ENCODE measurements at places on chromosomes 3 and 15. TPM values are rescaled to one million over a fixed set of nuclear protein-coding genes. Genes with fewer than 3 reads are reported as not detected.

The KLHL40 gene
- polyA plus RNA-seq, result 0.16 TPM

- no peak for DNase-seq
These were observed 177.1 kb upstream of the ARHGEF26 start for GRCh38 chr3:153944084-153944483.

GRCh38 chr3:77412021-77412438, 372.1 kb downstream of the ROBO2 start:
- DNase-seq, result no peak

GRCh38 chr3:71072986-71073385, 510.5 kb downstream of the FOXP1 start:
- no peak for DNase-seq

The KNL1 gene
- 2.4 TPM for polyA plus RNA-seq

GRCh38 chr3:185900228-185900627, 37.6 kb downstream of the TRA2B start:
- no peak for DNase-seq

DNA sequence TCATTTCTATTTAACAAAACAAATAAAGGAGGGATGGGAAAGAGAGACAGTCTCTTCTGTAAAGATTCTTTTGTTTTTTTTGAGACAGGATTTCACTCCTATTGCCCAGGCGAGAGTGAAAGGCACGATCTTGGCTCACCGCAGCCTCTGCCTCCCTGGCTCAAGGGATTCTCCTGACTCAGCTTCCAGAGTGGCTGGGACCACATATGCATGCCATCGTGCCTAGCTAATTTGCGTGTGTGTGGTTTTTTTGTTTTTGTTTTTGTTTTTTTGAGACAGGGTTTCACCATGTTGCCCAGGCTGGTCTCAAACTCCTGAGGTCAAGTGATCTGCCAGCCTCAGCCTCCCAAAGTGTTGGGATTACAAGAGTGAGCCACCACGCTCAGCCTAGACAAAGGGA, 23.3 kb downstream of the STAG1 start:
- no peak for DNase-seq

The CFAP91 gene
- 2.8 TPM for polyA plus RNA-seq

The ENTPD3 gene
- 1.2 TPM for polyA plus RNA-seq

- no peak for DNase-seq
These were observed 370.2 kb downstream of the TIGIT start for GRCh38 chr3:114664006-114664405.

DNA sequence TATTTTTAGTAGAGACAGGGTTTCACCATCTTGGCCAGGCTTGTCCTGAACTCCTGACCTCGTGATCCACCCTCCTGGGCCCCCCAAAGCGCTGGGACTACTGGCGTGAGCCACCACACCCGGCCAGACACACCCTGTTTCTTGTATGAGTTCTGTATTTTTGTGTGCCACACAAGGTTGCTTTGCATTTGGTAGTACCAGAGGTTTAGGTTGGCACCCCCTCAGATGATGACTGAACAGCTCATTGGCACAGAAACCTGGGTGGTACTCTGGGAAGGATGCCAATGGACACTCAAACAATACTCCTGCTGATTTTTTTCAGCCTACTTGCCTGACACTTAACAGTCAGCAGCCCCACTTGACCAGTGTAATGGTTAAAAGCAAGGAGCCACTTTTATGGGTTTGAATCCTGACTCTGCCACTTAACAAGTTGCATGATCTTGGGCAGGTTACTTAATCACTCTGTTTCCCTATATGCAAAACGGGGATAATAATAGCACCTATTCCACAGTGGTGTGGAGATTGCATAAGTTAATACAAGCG, 39.2 kb upstream of the BCL2A1 start:
- no peak for DNase-seq

The SOX14 gene
- 0.07 TPM for polyA plus RNA-seq
